ENCODE measurements at places on chromosomes 1 and 21.
A peak's percentile ranks its signal among the peaks of the same experiment; 100 is the strongest.

- ATAC-seq = no peak
Observed at GRCh38 chr21:41948078-41948895, 5.5 kb downstream of the C2CD2 start.

DNA sequence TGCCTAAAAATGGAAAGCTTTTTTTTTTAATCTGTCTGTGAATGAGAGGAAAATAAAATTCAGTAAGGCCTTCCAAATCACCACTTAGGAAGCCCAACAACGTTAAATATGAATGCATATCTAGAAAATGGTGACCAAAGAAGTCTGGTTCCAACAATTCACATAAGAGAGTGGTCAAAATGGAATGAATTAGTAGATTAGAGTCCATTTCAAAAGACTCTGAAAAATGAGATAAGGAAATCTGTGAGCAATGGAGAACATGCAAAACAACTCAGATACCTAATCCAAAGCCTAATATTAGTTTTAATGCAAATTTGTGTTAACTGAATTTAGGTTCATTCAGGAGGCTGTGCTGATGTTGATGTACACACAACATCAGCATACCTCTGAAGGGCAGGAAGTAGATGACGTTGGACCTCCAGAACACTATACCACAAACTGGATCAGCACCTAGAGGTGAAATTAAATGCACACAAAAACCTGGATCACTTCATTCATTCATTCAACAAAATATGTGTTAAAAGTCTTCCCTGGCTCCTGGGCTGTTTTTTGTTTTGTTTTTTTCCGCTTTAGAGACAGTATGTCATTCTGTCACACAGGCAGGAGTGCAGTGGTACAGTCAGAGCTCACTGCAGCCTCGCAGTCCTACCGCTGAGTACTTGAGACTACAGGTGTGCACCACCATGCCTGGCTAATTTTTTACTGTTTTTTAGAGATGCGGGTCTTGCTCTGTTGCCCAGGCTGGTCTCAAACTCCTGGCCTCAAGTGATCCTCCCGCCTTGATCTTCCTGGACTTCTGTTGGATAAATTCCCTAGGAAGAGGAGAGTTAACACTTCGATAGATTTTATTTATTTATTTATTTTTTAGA is 4.9 kb upstream of the BRWD1 start:
- no peak for ATAC-seq

DNA sequence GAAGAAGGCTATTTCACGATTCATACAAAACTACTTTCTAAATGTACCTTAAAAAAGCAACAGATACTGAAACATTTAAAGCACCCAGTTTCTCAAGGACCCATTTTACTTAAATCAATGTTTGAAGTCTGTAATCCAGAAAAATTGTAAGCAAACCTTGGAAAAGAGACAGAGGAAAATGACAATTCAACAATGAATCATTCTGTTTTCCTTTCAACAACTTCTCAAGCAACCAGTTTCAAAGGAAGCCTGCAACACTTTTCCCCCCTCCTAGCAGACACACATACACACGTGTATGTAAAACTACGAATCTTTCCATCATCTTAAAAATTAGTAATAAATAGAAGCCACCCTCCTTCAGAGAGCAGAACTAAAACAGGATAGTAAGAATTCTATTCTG is 1.2 kb downstream of the RERE start:
- no peak for ATAC-seq

- no peak for ATAC-seq
Observed at GRCh38 chr1:97334454-97334853, 586.4 kb downstream of the DPYD start.

DNA sequence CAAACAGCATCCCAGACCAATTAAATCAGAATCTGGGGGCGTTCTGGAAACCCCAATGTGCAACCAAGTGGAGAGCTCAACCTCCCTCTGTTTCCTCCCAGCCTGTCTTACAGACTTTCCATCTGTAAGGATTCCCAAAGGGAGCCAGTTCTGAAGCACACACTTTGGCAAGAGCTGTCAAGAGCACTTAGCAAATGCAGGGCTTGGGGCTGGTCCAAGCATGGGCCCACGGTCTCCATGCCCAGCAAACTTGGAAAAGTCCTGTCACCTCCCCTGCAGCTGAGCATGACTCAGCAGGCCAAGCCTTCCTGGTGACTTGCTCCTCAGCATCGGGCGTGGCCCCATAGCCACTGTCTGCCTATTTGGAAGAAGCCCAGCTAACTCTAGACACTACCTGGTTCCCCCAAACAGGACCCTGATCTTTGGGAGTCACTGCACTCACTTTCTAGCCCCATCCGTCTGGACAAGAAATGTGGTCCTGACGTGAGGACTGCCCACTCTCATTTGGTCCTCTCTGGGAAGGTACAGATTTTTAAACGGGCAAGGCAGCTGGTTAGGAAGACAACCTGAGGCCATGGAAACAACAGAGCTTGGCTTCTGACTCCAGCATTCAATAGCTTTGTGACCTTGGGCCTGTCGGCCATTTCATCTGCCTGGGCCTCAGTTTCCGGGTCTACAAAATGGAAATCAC is 16.9 kb downstream of the SLC2A1 start:
- ATAC-seq = peak; percentile 53

DNA sequence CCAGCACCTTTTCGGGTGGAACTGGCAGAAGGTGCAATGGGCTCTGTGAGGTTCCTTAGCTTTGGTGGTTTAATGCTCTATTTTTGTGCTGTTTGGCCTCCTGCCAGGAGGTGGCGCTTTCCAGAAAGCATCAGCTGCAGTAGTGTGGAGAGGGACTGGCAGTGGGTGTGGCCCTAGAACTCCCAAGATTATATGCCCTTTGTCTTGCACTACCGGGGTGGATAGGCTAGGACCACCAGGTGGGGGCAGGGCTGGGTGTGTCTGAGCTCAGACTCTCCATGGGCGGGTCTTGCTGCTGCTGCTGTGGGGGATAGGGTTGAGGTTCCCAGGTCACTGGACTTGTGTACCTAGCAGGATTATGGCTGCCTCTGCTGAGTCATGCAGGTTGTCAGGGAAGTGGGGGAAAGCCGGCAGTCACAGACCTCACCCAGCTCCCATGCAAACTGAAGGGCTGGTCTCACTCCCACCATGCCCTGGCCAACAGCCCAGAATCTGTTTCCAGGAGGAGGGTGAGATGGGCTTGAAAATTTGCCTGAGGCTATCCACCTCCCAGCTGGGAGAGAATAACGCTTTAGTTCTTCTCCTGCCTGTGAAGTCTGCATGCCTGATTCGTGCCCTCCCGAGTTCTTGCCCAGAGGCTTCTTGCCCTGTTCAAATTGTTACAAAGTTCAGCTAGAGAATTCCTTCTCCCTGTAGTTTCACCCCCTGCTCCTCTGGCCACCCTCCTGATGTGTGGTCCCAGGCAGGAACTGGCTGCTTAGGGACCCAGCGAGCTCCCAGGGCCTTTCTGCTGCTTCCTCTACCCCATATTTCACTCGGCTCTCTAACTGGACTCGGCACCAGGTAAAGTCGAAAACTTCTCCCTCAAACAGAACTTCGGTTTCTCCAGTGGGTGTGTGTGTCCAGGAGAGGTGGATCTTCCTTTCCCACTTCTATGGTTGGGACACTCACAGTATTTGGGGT is 76.5 kb upstream of the BTG3 start:
- peak; percentile 86 for ATAC-seq

DNA sequence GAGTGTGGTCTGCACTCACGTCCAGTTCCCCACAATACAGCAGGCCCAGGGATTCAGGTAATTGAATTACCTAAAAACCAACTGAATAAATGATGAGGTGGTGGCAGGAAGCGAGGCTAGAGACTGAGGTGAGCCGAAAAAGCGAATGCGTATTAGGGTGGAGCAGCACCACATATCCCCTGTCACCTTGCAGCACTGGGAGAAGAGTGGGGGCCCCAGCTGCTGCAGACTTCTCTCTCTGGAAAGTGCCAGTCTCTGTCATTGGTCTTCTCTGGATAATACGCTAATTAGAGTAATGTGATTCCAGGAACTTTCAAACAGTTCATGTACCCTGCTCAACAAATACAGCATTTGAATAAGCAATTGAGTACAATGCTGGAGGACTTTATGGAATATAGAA is 199.0 kb downstream of the RPS6KC1 start:
- ATAC-seq = no peak

GRCh38 chr1:10835822-10836421 is 39.5 kb upstream of the CASZ1 start:
- peak; percentile 22 for ATAC-seq

DNA sequence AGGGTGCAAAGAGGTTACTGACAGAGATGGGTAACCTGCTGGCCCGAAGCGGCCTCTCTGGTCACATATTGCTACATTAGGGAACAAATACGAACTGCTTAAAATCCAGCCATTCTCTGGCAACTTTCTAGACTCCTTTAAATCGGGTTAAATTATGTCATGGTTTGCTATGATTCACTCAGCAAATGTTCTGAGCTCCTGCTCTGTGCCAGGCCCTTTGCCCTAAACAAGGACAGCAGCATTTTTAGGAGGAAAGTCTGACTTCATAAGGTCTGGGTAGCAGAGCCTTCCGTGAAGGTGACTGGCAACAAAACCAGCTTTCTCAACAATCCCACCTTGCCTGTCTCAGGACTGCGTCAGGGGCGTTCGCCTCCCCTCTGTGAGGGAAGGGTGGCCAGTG is 15.4 kb downstream of the ZP4 start:
- ATAC-seq = no peak

DNA sequence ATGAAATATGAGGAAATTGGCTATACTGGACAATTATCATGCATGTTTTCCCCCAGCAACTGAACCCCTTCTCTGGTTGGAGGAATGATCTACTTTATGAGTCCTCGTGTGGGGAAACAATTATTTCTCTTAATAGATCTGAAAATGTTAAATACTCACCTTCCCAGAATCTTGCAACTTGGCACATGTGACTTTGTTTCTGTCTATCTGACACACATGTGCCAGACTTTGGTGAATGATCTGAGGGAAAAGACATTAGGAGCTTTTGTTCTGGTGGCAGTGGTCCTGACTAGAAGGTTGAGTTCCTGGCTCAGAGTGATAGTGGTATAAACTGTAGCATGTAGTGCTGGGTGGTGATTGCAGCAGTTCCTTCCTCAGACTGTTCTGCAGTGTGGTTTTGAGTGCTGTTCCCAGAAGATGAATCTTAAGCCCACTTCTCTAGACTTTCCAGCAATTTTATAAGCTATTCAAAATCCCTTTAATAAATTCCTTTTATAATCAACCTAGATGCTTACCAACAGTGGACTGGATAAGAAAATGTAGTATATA is 59.3 kb upstream of the B3GALNT2 start:
- no peak for ATAC-seq

- no peak for ATAC-seq
Observed at GRCh38 chr1:55821234-55821633, 606.1 kb upstream of the USP24 start.

Measured in esophagus mucosa (tissue), 1 donor.